ENCODE measurements at places on chromosomes 12 and 14. TPM values are rescaled to one million over a fixed set of nuclear protein-coding genes. Genes with fewer than 3 reads are reported as not detected.

DNA sequence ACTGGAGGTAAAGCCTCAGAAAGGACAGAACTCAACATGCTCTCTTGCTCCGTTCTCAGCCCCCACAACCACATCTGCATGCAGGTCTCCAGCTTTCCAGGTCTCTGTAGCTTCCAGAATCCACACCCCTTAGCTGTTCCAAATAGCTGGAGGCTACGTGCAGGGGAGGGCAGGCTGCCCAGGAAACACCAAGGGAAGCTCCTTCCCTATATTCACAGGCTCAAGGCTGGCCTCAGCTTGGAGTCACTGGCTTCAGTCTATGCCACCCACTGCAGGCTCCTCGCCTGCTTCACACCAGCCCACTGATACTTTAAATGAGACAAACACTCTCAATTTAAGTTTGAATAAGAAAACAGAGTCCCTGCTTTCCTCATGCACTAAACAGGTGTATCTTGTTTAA lies 73.3 kb downstream of the ASCL4 start:
- no peak for DNase-seq

Gene EML1
- total RNA-seq, result 3.8 TPM

GRCh38 chr14:95137164-95137803 lies 20.0 kb downstream of the DICER1 start:
- DNase-seq, result no peak

- DNase-seq, result peak; percentile 58
Measured at GRCh38 chr12:64669270-64669842, 59.1 kb downstream of the RASSF3 start.

DNA sequence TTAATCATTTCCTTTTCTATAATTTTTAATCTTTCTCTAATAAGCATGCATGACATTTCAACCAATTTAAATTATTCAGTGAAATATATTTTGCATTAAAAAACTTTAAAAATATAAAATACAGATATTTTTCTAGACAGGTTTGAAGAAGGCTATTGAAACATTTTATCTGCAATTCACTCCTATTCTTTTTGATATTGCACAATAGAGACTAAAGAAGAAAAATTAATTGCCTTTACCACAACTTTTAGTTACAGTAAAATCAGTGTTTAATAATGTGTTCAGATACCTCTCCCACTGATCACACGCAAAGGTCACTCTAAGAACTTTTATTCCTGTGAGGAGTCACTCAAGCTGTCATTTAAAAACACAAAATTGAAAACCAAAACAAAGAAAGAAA lies 1416.7 kb downstream of the FSCB start:
- DNase-seq, result no peak

GRCh38 chr14:61080591-61081010 lies 99.6 kb downstream of the SLC38A6 start:
- no peak for DNase-seq

GRCh38 chr12:55713721-55714120 lies 2.1 kb upstream of the BLOC1S1 start:
- no peak for DNase-seq

Gene SDR9C7
- not detected for total RNA-seq

Gene ERP27
- total RNA-seq, result 1.0 TPM

DNA sequence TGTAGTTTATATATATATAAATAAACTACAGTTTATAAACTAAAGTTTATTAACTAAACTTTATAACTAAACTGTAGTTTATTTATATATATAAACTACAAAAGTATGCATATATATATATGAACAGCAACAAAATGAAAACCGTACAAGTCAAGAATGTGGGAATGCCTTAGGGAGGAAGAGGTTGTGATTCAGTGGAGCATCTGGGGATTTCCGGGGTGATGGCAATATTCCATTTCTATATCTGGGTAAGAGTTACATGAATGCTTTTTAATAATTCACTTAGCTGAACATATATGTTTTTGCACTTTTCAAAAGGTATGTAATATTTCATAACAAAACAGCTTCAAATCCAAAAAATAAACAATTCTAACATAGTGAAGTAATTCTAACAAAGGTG lies 30.1 kb upstream of the CAND1 start:
- no peak for DNase-seq
